NCI-H1436 (cell line): ENCODE measurements at places on chromosomes 4 and X.

DNA sequence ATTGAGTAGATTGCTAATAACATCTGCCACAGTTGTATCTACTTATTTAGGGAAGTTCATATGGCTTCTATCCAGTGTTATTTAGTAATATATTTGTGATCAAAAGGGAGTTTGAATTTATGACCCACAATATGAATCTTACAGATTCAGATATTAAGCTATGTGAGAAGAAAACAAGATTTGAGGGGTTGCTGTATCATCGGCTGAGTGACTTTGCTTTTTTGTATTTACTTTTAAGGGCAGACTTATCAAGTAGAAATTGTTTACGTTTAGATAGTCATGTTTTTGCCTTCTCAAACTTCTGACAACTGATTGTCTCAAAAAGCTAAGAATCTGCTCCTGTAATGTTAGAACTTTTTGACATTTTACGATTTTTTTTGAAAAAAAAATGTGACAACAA, 17.2 kb upstream of the DCK start:
- DNase-seq: no peak

- DNase-seq: no peak
Observed at GRCh38 chrX:122279746-122280145, 904.3 kb upstream of the GRIA3 start.

- DNase-seq: no peak
Observed at GRCh38 chr4:100681289-100681688, 163.5 kb upstream of the EMCN start.

DNA sequence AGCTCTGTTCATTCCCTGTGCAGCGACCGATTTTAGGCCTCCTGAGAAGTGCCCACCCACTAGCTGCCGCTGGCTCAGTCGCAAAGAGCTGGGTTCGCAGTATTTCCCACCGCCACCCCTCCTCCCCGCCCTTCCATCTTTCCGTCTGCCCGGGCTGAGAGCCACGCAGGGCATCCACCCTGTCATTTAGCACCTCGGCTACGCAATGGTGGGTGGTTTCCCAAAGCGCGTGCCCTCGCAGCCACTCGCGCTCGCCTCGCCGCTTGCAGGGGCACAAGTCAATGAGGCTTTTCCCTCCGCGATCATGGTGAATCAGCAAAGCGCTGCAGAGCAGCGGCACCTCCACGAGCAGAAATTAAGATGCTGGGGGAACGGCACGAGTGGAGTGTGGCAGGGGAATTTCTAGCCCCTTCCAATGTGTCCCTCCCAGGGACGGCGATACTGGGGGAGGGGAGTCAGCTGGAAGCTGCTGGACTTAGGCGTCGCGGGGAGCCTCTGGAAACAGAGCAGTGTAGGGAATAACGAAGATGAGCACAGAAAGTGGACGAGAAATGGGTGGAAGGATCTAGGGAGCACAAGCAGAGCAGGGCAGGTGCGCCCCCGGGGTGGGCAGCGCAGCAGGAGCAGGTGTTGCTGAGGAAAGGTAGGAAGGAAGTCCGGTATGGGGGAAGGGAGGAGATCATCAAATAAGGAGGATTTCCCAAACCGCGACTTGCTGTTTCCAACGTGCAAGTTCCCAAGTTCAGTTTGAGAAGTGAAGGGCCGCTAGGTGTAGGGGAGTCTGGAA, 2.4 kb upstream of the PTCHD1 start:
- DNase-seq: no peak

DNA sequence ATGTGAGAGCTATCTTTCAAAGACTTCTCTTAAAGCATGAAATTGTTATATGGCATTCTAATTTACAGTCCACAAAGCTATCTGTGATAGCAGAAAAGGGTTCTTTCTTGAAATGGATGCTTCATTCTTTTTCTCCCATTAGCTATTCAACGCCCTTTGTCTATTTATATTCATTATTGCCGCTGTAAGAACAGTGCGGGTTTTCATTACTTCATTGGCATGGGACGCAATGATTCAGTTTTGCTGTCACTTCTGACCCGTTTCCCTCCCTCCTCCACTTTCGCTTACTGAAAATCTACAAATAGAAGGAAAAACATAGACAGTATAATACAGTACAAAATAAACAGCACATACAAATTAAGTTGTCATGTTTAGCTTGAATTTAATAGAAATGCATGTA, 394.6 kb downstream of the PCDH7 start:
- DNase-seq: no peak
